ENCODE measurements at places on chromosomes 5 and 9.

DNA sequence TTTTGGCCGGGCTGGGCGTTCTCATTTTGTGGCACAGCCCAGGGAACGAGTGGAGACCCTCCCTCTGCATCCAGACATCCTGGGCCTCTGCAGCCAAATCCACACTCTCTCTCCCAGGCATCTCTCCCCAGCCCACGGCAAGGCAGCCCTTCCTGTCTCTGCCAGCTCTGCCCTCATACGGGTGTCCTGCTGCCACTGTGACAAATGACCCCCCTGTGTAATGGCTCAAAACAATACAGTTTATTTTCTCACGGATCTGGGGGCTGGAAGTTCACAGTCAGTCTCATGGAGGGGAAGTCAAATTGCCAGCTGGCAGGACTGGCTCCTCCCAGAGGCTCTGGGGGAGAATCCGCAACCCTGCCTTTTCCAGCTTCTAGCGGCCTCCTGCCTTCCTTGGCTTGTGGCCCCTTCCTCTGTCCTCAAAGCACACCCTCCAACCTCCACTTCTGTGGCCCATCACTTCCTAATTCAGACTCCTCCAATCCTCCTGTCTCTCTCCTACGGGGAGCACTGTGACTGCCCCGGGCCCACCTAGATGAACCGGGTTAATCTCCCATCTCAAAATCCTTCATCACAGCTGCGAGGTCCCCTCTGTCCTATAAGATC, 70.2 kb upstream of the COL5A1 start:
- DNase-seq: no peak

GRCh38 chr9:21455320-21455719, 15.1 kb downstream of the IFNA1 start:
- no peak for DNase-seq

DNA sequence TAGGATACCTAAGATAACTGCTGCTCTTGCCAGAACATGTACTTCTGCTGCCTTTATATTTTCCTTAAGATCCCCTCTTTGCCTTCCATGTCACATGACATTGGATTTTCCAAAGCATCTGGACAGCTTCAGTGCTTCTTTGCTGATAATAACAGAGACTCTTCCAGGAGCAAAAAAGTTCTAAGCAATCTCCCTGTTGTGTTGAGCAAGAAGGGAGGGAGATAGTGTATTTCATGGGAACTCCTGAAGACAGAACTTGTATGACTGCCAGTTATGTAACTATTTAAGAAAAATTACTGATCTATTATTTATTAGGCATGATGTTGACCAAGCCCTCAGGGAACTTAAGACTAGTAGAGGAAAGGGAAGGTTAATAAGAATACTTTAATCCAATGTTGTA, 454.7 kb downstream of the SPATA31D1 start:
- DNase-seq: no peak

DNA sequence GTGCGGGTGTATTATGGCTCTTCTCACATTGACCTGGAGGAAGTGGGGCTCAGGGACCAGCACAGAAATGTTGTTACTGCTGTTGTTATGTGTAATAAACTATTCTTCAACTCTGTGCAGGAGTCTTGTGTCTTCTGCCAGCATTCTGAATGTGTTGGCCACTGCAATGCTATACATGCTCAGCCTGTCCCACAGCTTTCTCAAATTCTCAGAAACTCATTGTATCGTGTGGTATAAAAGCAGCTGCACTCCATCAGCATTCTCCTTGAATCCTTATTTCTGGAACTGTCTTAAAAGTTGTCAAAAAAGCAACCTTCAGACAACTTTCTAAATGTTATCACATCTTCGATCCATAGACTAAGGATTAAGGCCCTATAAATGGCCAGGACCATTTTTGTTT, 72.0 kb downstream of the ZNF474 start:
- DNase-seq: no peak

DNA sequence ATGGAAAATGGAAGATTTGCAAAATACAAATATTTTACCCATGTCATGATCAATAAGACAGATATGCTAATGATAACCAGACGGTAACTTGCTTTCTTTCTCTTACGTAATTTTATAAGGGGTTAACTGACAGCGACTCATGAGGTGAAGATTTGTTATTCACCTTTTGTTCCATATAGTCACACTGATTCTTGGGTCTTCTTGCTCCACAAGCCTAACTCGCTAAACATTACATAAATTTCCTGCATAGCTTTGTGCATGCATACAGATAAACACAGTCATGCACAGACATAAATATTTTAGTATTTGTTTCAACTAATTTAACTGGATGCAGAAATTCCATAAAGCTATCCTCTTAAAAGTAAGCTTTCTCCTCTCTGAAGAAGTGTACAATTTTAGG, 225.9 kb downstream of the VPS13A start:
- no peak for DNase-seq

- no peak for DNase-seq
Observed at GRCh38 chr9:118094387-118094786, 390.2 kb downstream of the TLR4 start.

Measured in neuronal stem cell (in vitro differentiated cells).